ENCODE measurements at places on chromosomes 7 and 10. TPM values are rescaled to one million over a fixed set of nuclear protein-coding genes. Genes with fewer than 3 reads are reported as not detected.

DNA sequence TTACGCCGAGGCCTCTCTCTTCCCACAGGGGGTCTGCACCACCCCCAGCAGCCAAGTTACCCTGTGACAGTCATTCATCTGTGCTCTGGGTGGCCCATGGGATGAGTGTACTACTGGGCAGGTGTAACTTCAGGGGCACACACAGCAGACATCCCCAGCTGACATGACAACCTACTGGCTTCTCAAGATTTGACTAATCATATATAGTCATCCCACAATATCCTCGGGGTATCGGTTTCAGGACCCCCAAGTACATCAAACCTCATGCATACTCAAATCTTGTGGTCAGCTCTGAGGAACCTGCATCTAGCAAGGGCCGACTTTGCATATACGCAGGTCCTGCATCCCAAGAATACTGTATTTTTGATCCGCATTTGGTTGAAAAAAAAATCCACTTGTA is 336.9 kb upstream of the C7orf33 start:
- no peak for DNase-seq

GRCh38 chr10:10774416-10774815 is 243.3 kb upstream of the CELF2 start:
- DNase-seq = no peak

- no peak for DNase-seq
Observed at GRCh38 chr7:17608114-17608833, 309.8 kb downstream of the AHR start.

GRCh38 chr10:33137356-33138005 is 179.5 kb upstream of the ITGB1 start:
- no peak for DNase-seq

- no peak for DNase-seq
Observed at GRCh38 chr7:14717816-14718215, 184.7 kb downstream of the DGKB start.

GRCh38 chr7:151142686-151143040 is 24.8 kb downstream of the GBX1 start:
- DNase-seq = peak; percentile 52

Gene CDH23
- polyA plus RNA-seq = 1.7 TPM

DNA sequence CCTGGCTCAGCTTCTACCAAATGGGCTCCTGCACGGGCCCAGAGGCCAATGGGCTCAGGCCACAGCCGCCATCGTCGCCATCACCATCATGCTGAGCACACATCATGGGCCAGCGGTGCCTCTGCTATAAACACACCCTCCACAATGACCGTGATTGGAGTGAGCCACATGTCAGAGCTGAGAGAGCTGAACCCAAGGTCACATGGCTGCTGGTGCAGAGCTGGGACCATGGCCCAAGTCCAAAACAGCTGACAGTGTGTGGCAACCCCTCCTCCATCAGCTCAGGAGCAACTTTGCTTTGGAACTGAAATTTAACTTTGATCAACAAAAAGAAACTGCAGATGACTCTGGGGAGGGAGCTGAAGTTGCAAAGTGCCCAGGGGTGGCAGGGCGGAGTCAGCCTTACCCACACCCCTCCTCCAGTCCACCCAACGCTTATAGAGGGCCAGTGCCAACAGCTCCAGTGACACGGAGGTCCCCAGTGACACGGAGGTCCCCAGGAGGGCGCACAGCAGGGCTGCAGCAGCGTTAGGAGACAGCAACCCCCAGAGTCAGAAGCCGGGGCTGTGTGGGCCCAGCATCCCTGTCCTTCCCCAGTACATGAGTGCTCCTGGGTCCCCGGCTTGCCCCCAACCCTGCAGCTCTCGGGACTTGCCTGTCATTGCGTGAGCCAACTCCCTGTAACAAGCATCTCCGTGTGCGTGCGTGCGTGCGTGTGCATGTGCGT is 249.6 kb downstream of the ELFN1 start:
- no peak for DNase-seq

- DNase-seq = no peak
Observed at GRCh38 chr7:82257118-82257695, 186.4 kb downstream of the CACNA2D1 start.

GRCh38 chr7:30985756-30986155 is 22.0 kb downstream of the GHRHR start:
- no peak for DNase-seq

GRCh38 chr10:75211007-75211691 is 553 bp downstream of the VDAC2 start:
- DNase-seq = peak; percentile 85

- no peak for DNase-seq
Observed at GRCh38 chr7:44445986-44446671, 44.3 kb downstream of the NUDCD3 start.

Gene PNLIP
- 0.12 TPM for polyA plus RNA-seq

GRCh38 chr10:132319853-132320653 is 11.9 kb upstream of the LRRC27 start:
- peak; percentile 17 for DNase-seq

DNA sequence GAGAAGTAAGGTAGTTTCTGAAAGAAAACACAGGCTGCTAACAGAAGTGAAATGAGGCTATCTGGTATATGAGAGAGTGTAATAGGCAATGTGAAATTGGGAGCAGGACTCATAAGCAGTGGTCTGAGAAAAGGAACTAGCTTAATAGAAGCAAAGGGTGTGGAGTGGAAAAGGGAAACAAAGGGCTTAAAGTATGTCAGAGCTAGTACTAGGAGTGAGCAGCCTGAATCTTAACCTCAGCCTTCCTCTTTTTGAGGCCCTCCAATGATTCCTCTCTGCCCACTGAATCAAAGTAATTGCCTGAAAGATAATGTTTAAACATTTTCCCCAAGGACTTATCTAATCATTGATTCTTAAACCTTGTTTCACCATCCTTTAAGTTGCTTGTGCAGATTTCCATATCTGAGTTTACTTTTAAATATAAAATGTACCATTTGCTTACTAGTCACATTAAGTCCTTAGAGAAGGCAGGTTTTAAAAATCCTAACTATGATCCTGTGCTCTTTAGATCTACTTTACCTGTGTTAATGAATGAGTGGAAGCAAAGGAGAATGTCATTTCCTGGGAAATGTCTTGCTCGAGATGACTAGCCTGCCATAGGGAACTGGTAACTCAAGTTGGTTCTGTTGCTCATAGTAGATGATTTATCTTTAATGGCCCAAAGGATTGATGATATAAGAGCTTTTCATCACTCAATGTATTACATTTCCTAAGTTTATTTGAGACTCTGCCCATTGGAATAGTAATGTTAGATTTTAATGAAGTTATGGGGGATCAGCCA is 155.0 kb downstream of the SKAP2 start:
- DNase-seq = no peak

Measured in large intestine (tissue), 12 donors.